Stimulated activated CD4-positive, alpha-beta T cell treated with anti-CD3 and anti-CD28 coated beads, Interleukin-1b, Interleukin-23, amount 100 ng/mL, for 4 hours (primary cell): ENCODE measurements at places on chromosomes 5 and 9.

DNA sequence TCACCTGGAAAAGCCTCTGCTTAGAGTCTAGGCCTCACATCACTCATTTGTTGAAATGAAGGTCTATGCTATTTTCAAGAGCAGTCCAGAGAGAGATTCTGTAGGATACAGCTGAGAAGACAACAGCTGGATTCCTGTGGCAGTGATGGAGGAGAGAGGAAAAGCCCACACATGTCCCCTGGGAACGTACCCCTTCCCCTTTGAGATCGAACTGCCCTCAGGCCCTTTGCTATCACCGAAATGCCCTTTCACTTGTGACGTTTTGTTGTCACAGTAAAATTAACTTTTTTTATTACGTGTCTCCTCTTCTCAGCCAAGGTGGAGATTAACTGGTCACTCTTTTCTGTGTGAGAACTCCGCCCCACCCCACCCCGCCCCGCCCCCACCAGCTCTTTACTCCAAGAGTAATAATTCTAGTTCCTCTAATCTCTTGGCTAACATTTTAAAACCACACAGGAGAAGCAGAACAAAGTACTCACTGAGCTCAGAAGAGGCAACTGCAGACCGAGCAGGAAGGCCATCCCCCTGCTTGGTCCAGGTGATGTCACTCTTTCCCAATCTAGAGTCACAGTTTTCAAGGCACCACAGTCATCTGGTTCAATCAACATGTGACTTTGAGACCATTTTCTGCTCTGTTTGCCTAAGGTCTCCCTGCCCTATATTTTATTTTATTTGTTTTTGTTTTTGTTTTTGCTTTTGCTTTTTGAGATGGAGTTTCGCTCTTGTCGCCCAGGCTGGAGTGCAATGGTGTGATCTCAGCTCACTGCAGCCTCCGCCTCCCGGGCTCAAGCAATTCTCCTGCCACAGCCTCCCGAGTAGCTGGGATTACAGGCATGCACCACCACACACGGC lies 105.6 kb downstream of the SUSD1 start:
- no peak for DNase-seq

- no peak for DNase-seq
Observed at GRCh38 chr5:78569441-78569840, 79.1 kb downstream of the LHFPL2 start.

DNA sequence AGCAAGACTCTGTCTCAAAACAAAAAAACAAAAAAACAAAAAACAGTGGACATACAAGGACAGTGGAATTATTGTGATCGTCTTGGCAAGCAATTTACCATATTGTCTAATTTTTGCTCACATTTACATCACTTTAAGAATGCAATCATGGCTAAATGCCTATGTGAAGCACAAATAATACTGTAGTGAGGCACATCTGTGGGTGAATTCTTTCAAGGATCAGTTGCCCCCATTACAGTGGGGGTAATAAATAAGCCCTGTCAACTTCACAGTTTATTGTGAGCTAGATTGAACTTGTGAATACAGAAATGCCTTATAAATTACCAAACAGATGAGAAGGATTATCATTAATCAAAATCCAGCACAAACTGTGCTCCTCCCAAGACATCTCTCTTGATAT lies 150.2 kb upstream of the PAPPA start:
- DNase-seq = no peak

DNA sequence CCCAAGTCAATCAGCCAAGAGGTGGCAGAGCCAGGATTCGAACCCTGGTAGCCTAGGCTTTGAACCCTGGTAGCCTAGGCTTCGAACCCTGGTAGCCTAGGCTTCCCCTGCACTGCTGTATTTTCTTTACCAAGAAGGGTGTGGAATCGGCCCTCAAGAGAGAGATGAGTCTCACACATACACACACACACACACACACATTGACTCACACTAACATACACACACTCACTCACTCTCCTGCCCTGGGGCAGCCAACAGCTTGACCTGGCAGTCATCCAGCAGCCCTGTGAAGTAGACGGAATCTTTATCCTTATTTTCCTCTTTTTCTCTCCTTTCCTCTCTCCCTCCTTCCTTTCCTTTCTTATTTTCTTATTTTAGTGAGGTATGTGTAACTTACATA lies 55.4 kb upstream of the RPL26L1 start:
- DNase-seq = no peak

GRCh38 chr5:154487541-154487940 lies 9.5 kb upstream of the HAND1 start:
- DNase-seq = no peak

GRCh38 chr9:36560771-36561170 lies 11.9 kb upstream of the MELK start:
- no peak for DNase-seq

DNA sequence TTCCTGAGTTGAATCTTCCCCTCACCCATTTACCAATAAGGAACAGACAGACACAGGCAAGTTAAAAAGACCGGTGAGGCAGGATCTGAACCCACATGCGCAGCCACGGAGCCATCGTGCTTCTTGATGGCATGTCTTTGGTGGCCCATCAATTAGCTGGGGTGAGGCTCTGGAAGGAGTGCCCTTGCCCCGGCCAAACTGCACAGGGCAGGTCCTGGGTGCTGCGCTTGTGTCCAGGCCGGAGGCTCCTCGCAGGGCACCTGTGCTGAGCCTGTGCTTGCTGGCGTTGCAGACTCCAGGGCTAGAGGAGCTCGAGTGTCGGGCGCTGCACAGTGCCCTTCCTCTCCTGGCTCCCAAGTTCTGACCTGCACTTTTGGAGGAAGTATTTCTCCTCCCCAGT lies 66.4 kb downstream of the PSMB7 start:
- DNase-seq = no peak

DNA sequence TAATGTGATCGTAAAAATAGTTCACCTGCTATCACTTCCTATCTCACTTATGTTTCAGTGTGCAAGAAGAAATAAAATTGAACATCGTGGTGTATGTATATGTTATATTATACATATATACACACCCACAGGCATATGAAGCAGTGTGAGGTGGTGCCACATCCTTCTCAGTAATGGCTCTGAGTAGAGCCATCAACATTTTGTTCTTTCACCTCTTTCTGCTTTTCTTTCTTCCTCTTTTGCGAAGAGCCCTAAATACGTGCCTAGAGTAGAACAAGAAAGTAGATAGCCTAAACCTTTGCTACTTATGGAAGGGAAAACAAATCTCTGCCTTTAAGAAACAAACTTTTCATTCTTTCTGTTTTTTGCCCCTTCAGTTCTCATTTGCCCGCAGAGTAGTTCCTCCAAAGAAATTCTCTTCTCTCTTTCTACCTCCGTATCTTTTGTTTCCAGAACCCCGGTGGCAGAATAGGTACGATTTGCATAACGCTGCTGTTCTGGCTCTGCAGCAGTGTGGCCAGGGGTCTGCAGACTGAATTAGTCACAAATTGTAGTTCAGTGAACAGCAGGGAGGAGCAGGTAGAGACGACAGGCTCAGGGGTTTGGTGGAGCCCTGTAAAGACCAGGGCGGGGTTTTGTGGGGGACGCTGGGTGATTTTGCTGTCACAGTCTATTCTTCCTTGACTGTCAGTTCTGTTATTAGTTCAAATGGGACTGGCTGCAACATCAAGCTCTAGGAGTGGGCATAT lies 40.5 kb upstream of the PJA2 start:
- no peak for DNase-seq

DNA sequence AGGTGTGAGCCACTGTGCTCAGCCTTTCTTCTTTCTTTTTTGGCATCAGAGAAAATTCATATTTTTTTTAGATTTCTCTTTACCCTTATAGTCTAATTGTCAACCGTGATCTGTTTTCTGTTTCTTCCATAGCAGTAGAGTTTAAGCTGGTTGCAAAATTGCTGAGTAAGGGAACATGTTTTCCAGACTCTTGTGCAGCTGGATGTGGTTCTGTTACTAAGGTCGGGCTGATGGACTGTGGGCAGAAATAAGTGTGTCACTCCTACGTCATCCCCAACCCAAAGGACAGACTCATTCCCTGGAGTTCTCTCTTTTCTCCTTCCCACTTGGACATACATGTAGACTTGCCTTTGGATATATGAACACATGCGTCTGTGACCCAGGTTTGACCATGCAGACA lies 64.1 kb upstream of the GOLM1 start:
- no peak for DNase-seq

DNA sequence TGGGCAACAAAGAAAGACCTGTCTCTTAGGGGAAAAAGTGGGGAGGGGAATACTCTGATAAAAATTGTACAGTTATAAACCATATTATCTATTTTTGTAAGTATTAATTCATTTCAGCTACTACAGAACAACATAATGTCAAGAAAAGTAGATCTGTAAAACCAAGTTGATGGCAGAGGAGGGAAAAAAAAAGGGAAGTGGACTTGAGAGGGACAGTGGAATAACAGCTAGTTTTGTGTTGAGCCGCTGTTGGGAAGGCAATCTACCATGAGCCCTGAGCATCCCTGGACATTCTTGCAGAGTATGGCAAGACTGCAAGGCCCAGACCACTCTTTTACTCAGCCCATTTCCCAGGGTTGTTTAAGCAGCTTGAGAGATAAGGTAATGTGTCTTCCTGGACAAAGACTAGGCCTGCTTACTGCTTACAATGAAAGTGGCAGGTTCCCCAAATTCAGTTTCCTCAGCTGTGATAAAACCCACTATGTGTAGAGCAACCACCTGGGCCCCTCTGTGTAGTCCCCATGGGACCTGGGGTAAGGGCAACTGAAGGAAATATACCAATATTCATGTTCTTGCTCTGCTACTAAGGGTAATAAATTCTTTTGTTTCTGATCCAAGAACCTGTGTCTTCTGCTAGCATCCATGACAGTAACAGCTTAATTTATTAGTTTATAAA lies 25.0 kb downstream of the CEP120 start:
- DNase-seq = no peak

- peak; percentile 33 for DNase-seq
Observed at GRCh38 chr9:123929177-123929869, 603 bp downstream of the DENND1A start.

DNA sequence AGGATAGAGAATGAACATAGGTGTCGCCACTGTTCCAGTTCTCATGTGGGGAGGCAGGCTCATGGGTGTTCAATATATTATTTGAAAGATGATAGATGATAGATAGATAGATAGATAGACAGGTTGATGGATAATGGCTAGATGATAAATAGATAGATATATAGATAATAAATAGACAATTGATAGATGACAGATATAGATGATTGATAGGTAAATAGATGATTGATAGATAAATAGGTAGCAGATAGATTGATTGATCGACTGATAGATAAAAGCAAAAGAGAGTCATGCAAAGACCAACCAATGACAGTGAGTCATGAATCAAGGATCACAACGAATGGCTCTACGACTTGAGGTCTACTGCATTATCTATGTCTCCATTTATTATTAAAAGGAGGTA lies 30.4 kb downstream of the SPARC start:
- no peak for DNase-seq

DNA sequence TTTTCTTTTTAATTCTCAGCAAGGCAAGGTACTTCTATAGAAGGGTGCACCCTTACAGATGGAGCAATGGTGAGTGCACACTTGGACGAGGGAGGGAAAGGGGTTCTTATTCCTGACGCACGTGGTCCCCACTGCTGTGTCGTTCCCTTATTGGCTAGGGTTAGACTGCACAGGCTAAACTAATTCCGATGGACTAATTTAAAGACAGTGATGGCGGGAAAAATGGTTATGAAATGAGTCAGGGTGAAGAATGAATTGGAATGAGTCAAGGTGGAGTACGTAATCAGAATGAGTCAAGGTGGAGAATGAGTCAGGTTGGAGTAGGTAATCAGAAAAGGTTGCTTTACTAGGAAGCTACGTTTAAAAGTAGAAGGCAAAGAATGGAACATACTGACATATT lies 2.1 kb upstream of the HMGCS1 start:
- no peak for DNase-seq

GRCh38 chr5:73267766-73268435 lies 94.9 kb downstream of the TMEM174 start:
- DNase-seq = no peak

DNA sequence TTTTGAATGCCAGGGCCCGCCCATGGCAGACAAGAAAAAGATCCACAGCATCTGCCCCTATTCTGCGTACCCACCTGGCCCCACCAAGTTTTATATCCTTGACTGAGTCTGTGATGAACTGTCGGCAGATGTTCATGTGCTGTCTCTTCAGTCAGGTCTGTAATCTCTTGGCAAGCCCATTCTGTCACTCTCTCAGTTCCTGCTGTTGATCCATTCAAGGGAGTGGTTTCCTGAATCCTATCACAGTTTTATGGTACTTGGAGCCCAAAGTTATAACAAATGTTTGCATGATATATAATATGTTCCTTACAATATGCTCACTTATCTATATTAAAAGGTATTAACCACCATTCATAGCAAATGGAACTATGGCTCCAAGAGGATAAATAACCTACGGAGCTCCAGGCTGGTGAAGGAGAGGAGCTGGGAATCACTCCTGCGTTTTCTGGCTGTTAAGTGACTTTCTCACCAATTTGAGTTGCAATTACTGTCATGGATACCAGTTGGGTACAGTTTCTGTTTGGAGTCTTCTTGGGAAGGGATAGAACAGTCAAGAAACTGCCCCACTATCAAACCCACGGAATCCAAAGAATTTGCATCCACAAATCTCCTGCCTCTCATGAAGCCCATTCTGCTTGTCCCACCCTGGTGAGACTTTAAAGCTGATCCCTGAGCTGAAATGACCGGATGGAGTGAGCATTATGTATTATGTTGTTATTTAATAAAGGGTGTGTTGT lies 103.4 kb upstream of the SPRY4 start:
- no peak for DNase-seq

DNA sequence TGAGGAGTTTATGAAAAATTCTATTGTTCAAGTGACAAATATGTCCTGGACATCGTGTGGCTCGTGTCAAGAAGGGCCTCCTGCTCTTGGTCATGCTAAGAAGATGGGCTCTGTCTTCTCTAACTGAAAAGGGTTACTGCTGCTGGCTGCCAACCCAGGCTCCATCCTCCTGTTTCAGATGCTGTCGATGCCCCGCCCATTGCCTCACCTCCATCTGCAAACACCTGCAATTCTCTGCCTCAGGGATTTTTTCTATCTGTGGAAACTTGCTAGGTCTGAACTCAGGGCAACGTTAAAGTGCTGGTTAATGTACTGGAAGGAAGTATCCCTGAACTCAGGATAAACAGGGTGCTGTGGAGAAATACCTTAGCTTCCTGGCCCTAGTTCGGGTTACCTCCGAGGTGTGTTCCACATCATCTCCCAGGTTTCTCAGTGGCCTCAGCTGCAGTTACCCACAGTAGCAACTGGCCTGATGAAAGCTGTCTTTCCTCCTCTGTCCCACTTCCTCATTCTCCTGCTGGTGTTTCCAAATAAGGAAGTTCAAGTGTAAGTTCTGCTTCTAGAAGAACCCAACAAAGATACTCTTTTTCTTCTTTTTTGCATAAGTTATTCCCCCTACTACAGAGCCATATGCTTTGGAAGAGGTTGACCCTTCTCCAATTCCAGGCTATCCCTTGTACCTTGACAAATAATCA lies 151.7 kb upstream of the SMIM23 start:
- DNase-seq = no peak

DNA sequence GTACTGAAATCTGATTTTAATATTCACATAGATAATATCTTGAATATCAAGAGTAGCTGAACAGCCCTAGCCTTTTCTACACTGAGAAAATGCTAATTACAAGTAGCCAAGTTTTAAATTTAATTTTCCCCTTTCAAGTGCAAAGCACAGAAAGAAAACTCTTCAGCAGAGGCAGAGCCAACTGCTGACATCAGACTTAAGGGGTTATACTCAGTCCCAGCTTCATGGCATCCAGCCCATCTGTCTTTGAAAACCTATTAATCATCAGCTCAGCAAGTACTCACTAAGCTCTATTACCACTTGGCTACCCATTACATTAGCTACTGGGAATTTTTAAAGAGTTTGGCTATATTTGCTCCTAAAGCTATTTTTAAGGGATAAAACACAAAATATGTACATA lies 220.5 kb downstream of the SLC12A2 start:
- DNase-seq = no peak

GRCh38 chr5:33238826-33239695 lies 201.7 kb upstream of the TARS1 start:
- no peak for DNase-seq
